ENCODE measurements at places on chromosomes 16 and 17.

DNA sequence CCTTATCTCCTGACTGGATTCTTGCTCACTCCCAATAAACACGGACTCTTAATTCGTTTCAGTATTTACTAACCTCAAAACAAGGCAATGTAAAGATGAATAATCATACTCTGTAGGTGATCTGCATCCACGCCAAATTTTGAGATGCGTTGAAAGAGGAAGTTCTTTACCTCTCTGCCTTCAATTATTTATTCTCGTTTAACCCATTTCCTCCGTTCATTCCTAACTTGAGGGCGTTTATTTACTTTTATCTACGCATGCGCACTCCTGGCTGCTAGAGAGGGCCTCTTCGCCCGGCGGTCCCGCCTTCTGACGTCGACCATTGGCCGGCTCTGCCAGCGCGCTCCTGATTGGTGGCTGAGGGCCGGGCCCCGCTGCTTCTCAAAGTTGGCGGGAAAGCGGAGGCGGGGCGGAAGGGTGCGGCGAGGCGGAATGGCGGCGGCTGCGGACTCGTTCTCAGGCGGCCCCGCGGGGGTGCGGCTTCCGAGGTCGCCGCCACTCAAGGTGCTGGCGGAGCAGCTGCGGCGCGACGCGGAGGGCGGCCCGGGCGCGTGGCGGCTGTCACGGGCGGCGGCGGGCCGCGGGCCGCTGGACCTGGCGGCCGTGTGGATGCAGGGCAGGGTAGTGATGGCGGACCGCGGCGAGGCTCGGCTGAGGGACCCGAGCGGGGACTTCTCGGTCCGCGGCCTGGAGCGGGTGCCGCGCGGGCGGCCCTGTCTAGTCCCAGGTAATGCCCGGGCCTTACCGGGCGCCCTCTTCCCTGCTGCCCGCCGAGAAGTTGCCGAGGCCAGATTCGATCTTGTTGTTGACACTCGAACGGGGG lies at the start of gene RMI2:
TSS of gene RMI2 (plus strand) at position 420 of the 823 bp plus-strand sequence. CDS start at position 433, 13 bp downstream.
- peak; percentile 94 for DNase-seq

- DNase-seq, result no peak
These were observed 241.3 kb upstream of the TBX2 start for GRCh38 chr17:61158376-61158775.

- DNase-seq, result no peak
These were observed 290.4 kb downstream of the ABCC12 start for GRCh38 chr16:47865337-47865855.

- DNase-seq, result no peak
These were observed 108.5 kb downstream of the USP22 start for GRCh38 chr17:20934288-20934687.

DNA sequence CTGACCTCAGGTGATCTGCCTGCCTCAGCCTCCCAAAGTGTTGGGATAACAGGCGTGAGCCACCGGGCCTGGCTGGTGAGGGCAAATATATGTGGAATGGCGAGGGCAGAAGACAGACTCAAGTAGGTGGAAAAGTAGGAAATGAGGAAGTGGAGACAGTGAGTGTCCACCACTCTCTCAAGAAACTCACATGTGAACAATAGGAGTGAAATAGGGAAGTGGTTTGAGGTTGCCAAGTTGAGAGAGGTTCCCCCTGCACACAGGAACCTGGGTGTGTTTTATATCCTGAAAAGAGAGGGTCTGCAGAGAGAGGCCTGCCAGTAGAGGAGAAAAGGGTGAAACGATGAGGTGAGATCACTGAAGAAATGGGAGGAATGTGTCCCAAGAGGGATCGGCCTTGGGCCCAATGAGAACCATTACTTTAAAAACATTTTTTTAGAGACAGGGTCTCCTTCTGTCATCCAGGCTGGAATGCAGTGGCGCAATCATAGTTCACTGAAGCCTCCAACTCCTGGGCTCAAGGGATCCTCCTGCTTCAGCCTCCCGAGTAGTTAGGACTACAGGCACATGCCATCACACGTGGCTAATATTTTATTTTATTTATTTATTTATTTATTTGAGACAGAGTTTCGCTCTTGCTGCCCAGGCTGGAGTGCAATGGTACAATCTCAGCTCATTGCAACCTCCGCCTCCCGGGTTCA lies 17.1 kb upstream of the CORO1A start:
- DNase-seq, result no peak

DNA sequence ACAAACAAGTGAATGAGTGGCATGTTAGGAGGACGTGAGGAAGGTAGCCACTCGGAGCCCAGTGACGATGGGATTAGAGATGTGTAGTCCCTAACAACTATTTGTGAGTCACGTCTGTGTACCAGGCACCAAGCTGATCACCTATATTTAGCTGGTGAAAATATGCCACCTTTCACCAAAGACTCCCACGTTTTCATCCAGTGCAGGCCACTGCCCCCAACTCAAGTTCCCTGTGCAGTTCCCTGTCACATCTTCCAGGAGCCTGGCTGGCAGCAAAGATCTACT lies 67.2 kb downstream of the TOM1L2 start:
- no peak for DNase-seq

- DNase-seq, result peak; percentile 27
These were observed 250.6 kb upstream of the ZFHX3 start for GRCh38 chr16:73298562-73298961.

- peak; percentile 68 for DNase-seq
These were observed 37.6 kb upstream of the DHRS7B start for GRCh38 chr17:21089145-21089544.

- no peak for DNase-seq
These were observed 9.4 kb downstream of the CTRL start for GRCh38 chr16:67922221-67922620.

DNA sequence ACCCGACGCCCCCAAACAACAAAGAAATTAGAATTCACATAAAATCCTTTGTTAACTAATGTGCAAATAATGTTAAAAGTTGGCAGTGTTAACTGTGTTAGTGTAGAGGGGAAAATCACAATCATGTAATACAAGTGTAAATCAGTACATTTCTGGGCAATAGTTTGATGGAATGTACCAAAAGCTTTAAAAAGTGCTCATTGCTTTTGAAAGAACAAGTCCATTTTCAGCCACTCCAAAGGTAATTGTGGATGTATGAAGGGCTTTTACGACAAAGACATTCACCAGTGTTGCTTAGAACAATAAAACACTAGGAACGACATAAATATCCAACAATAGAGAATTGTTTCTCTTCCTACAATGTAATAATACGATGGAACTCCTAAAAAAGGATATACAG lies 9.1 kb downstream of the GLOD4 start:
- no peak for DNase-seq

- DNase-seq, result peak; percentile 27
These were observed 4.8 kb downstream of the CDR2L start for GRCh38 chr17:74992223-74992622.

- DNase-seq, result peak; percentile 74
These were observed 18.6 kb downstream of the COG7 start for GRCh38 chr16:23434380-23434779.
